ENCODE measurements at places on chromosomes 4 and X.

DNA sequence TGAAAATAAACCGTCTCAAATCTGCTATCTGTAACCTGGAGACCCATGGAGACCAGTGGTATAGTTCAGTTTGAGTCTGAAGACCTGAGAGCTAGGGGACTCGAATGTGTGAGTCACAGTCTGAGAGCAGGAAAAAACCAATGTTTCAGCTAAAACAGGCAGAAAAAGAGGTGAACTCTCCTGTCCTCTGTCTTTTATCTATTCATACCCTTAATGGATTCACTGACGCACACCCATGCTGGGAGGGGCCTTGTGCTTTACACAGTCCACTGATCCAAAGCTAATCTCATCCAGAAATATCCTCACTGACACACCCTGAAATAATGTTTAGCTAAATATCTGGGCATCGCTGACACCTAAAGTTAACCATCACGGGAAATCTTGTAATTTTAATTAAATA lies 297.9 kb downstream of the GPM6A start:
- no peak for DNase-seq

DNA sequence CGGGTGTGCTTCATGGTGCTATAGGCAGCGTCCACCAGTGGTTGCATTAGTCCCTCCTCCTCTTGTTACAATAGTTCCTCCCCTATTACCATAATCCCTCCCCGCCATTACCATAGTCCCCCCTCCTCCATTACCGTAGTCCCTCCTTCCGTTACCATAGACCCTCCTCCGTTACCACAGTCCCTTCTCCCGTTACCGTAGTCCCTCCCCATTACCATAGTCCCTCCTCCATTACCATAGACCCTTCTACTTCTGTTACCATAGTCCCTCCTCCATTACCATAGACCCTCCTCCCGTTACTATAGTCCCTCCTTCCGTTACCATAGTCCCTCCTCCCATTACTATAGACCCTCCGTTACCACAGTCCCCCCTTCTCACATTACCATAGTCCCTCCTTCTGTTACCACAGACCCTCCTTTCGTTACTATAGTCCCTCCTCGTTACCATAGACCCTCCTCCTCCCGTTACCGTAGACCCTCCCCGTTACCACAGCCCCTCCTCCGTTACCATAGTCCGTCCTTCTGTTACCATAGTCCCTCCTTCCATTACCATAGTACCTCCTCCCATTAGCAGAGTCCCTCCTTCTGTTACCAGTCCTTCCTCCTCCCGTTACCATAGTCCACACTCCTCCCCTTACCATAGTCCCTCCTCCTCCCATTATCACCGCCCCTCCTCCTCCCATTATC lies 129.6 kb downstream of the DHRSX start:
- no peak for DNase-seq

DNA sequence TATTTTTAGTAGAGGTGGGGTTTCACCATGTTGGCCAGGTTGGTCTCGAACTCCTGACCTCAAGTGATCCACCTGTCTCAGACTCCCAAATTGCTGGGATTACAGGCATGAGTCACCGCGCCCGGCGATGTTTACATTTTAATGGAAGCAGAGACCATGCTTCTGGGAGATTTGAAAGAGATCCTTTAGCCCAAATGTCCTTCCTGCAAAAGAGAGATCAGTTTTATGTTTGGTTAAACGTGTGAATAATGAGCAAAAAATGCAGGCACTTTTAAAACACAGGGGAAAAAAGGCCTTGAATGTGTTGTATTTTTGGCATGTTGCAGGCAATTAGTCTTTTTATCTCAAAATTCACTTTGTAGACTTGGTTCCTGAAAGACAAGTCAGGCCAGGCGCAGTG lies 95.8 kb upstream of the ELOVL6 start:
- DNase-seq = no peak

DNA sequence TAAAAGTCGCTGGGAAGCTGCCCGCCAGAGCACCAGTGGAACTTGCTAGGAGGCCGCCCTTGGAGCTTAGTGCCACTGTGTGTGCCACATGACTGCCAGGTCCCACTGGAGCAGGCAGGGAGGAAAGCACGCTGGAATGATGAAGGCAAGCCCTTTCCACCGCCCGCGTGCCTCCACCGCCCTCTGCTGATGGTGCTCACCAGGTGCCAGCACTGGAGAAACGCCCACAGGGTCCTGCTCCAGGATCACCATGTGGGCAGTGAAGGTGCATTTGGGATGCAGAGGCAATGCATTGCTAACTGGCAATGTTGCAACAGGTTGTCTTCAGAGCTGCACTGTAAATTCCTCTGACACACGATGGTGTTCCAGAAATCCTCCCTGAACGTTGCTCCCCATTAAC lies 76.3 kb downstream of the SHROOM2 start:
- DNase-seq = peak; percentile 19

DNA sequence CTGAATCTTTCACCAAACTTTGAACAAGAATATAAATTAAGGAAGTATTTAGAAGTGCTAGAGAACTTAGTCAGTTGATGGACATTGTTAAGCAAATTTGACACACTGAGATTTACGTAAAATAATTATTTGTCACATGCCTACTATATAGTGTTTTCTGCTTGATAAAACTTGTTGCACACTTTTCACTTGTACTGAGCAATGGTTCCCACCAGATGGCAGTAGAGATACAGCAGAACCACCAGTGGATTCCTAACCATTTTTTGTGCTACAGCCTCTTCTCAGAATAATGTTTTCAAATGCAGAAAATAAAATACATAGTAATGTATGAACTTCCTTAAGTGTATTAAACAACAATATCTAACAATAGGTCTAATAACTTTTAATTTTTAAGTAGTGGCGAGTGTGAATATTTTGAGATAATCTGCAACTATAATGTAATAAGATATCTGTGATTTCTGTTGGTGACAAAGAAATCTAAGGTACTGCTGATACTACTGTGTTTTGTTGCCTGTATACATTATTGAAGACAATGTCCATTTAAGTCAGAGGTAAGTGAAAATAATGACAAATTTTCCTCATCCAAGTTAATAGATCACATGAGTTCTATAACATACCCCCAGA lies 81.2 kb downstream of the APOOL start:
- no peak for DNase-seq

DNA sequence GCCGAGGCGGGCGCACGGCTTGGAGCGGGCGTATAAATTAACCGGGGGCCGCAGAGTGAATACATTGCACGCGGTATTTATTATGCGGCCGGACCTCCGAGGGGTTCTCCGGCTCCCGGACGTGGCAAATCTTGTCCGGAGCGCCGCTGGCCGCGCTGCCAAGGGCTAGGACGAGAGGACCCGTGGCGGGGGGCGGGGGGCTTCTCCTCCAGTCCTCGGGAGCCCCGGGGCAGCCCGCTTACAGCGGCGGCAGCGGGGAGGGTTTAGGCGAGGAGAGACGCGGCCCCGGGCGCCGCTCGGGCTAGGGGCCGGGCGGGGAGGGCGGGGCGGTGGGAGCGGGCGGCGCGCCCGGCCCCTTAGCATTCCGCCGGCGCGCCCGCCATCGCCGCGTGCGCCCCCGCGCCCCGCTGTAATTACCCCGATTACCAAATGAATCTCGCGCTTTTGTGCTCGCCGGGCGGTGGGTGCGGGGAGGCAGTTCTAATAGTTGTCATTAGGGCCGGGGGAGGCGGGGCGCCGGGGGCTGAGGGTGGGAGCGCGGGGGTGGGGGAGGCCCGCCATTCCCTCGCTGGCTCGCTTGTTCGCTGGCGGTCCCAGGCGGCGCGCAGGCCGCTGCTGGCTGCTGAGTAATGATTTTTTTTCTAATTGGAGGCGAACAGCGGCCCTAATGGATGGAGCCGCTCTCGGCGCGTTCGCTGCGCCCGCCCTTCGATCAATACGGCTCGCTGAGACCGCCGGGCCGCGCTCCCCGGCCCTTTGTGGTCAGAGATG lies 276.6 kb downstream of the BCOR start:
- DNase-seq = no peak

- DNase-seq = no peak
These were observed 7.1 kb downstream of the CLOCK start for GRCh38 chr4:55539658-55540057.

GRCh38 chr4:56468097-56468422 lies 643 bp downstream of the SRP72 start:
- peak; percentile 59 for DNase-seq

DNA sequence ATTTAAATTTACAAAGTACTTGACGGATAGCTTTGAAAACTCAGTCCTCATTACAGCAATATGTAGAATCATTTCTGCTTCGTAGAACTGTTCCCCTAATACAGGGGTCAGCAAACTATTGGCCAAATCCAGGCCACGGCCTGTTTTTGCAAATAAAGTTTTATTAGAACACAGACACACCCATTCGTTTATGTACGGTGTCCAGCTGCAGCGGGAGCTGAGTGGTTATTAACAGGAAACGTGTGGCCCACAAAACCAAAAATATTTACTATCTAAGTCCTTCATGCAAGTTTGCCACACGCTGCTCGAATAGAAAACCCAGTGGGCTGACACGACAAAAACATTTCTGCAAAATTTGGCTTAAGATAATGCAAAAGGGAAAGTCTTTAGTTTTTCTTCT lies 146.5 kb downstream of the AFAP1 start:
- no peak for DNase-seq

DNA sequence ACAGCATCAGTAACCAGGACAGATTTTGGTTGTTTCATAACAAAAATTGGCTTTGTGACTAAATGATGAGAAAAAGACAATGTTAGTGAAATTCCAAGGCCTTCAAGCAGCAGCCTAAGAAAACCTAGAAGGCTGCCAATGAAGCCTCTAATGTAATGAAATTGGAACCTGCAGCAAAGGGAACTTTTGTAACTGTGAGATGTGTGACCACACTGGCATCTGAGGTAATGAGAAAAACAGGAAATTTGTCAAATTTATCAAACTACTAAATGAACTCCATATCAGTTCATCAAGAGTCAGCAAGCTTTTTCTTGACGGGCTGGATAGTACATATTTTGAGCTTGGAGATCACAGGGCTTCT lies 30.4 kb upstream of the EMCN start:
- DNase-seq = no peak

GRCh38 chr4:139785356-139785755 lies 119.7 kb downstream of the MGST2 start:
- DNase-seq = no peak

GRCh38 chr4:128307123-128307571 lies 19.5 kb upstream of the PGRMC2 start:
- DNase-seq = no peak

DNA sequence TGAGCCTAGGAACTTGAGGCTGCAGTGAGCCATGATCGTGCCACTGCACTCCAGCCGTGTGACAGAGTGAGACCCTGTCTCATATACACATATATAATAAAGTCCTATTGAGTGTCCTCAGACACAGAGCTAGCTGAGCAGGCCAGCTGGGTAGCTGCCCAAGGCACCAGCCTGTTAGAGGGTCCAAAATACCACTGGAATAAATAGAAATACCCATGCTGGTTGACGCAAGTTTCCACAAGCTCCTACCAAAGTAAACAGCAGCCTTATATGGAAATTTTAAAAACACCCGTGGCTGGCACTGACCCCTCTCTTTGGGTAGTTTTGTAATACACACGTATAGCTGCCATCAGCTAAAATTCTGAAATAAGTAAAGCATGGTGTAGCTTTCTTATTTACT lies 348.6 kb downstream of the BCOR start:
- DNase-seq = no peak

- no peak for DNase-seq
These were observed 21.1 kb downstream of the KLHL5 start for GRCh38 chr4:39083164-39083563.

DNA sequence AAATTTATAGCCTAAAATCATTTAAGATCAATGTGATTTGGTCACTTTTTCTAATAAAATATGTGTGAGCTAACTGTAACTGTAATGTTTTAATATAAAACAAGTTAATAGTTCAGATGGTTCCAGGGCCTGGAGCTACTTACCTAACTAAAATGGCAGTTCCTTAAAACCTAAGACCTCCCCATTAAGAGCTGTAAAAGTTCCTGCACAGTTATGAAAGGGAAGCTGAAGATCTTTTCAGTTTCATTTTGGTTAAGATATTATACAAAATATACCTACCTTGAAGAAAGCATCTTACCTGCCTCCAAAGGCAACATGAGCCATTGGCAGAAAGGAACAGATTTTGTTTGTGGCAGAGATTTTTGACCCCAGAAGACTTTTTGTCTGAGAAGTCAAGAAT lies 30.1 kb downstream of the HPF1 start:
- no peak for DNase-seq

DNA sequence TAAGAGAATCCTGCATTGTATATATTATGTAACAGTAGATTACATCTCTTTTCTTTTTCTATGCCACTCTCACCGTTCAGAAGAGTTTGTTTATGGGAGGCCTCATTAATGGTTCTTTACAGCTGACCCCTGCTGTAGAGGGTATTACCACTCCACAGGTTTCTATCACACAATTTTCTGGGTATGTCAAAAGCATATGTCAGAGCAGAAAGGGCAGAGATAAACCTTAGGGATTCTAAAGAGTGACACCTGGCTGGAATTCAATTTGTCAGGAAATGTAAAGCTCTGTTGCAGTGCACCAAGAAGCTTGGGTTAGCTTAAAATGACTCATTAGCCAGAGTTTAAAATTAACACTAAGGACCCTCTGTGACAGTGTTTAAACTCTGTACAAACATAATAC lies 658.7 kb downstream of the PCDH18 start:
- DNase-seq = no peak

- no peak for DNase-seq
These were observed 10.3 kb downstream of the SPATA4 start for GRCh38 chr4:176185051-176185450.

DNA sequence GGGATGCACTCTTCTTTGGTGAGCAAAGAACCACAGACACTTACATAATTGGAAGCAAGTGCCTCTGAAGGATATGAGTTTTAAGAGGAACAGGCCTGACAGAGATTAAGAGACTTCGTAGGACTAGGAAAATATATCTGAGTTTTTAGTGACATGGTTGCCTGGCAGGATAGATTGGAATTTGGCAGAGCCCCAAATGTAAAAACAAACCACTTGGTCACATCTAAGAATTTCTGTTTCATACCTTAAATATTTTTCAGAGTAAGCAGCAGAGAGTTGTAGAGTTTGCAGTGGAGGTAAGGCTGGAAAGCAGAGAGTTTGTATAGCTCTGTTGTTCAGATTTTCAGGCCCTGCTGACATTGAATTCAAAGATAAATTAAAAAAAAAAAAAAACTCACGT lies 150.1 kb upstream of the MAGEB2 start:
- no peak for DNase-seq

DNA sequence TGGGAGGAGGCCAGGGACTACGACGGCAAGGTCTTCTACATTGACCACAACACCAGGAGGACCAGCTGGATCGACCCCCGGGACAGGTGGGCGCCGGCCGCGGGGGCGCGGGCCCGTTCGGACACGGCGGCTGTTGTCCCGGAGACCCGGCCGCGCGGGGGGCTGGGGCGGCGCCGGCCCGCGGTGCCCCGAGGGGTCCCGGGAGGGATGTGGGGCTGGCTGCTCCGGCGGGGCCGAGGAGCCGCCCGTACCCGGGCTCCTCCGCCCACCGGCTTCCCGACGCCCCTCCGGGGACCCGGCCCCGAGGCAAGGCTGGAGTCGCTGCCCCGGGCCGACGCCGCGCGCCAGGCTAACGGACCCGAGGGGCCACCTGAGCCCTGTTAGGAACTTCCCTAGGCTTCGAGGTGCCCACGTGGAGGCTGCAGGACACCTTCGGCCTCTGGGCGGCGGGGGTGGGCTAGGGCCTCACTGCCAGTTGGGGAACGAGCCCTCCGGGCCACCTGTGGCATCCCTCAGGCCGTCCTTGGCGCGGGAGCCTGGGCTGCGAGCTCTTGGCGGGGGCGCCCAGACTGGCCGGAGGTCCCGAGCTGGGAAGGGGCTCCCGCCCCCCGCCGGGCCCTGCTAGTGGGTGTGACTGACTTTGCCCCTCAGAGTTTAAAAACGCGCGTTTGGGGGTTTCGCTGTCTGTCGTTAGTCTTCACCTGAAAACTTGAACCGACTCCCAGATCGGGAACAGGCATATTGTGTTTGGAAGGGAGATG lies 660 bp downstream of the WWC2 start:
- DNase-seq = no peak
